CD8-positive, alpha-beta T cell (primary cell): ENCODE measurements at places on chromosomes 16 and 17.

DNA sequence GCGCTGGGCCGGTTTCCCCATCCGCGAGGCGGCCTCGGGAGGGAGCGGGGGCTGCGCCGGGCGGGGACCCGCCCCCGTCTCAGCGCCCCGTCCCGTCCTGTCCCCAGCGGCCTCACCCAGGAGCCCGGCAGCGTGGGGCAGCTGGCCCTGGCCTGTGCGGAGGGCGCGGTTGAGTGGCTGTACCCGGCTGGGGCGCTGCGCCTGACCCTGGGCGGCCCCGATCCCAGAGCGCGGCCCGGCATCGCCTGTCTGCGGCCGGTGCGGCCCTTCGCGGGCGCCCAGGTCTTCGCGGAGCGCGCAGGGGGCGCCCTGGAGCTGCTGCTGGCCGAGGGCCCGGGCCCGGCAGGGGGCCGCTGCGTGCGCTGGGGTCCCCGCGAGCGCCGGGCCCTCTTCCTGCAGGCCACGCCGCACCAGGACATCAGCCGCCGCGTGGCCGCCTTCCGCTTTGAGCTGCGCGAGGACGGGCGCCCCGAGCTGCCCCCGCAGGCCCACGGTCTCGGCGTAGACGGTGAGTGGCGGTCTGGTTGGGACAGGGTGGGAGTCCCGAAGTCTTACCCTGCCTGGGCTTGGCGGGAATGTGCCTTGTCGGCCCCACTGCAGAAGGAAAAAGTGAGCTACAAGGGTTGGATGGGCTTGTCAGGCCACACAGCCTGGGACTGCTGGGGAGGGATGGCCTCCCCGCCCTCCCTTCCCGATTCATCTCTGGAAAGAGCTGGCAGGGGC lies 720 bp downstream of the METRN start:
- peak; percentile 49 for DNase-seq

GRCh38 chr17:20896153-20896649 lies 146.6 kb downstream of the USP22 start:
- DNase-seq: peak; percentile 31

- DNase-seq: no peak
These were observed 1313.1 kb downstream of the CDH11 start for GRCh38 chr16:63808730-63809129.

- DNase-seq: no peak
These were observed 1.2 kb downstream of the STAT5B start for GRCh38 chr17:42274812-42275526.

- DNase-seq: no peak
These were observed 268.9 kb downstream of the NTN1 start for GRCh38 chr17:9290226-9290613.

DNA sequence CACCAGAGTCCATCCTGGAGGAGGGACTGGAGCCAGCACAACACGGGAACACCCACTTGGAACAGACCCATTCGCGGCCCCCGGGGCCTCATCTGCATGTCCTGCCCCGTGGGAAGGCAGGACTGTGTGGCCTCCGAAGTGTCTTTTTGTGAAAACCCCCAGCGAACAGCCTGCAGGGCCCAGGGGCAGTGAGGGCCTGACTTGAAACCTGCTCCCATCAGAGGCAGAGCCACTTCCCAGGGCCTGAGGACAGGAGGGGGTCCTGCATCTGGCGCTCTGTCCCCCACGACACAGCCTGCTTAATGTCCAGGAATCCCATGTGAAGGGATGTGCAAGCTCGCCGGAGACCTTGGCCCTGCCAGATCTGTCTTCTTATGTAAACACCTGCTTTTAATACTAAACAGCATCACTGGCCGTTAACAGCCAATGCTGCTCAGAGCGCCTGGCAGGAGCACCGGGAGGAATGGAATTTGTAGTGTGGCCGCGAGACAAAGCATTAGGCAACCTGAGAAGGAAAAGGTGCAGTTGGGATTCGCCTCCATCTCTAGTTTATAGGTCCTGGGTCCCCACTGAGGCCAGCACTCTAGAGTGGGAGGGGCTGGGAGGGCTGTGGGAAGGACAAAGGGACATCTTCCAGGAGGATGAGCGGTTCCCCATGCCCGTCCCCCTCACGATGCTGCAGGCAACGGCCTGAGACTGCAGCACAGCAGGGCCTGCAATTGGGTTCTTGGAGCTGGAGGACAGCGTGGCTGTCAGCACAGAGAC lies 9.6 kb upstream of the EVPL start:
- no peak for DNase-seq

GRCh38 chr17:16027708-16028584 lies 28.3 kb downstream of the TTC19 start:
- no peak for DNase-seq

DNA sequence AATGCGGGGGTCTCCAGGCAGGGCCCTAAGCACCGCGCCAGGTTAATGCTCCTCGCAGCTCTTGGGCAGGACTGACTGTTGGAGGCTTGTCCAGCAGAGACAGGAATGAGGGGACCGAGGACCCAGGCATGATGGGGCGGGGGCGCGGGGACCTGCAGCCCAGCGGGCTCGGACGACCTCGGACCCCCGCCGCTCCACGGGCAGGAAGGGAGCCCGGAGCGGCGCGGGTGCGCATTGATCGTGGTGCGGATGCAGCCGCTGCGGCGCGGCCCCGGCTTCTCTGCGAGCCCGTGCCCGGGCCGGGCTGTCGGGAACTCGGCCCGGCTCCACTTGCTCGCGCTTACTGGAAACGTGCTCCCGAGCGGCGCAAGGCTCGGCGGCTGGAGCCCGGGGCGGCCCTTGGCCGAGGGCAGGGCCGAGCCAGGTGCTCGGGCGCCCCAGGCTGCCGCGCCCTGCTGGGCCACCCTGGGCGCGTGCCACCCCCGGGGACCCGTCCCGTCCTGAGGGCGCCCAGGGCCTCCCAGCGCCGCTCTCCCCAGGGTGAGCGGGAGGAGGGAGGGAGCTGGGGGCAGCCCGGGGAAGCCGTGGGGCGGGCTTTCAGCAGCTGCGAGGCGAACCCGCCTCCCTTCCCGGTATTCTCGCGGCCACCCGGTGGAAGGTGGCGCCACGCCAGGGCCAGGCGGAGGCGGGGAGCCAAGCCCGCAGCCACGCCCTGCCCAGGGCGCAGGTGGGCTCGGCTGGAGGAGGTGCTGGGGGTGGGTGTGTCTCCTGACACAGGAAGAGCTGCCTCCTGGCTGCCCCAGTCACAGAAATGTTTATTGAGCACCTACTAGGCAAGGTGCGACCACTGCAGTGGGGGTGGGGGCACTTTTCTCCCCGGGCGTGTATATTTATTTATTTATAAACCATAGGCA lies 45.9 kb downstream of the SOCS3 start:
- DNase-seq: peak; percentile 77

DNA sequence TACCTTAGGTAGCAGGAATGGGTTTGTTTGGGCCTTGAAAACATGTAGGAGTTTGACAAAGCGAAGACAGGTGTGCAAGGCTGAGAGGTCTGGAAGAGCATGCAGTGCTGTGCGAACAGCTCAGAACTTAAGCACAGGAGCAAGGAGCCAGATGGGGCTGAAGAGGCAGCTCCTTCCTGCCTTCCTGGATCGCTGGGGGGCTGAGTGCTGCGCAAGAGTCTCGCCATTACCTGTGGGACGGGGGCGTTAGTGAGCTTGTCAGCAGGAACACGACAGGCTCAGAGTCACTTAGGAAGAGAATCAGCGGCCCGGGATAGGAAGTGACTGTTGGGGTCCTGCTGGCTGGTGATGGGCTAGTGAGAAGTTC lies 464 bp upstream of the MRM1 start:
- DNase-seq: no peak

DNA sequence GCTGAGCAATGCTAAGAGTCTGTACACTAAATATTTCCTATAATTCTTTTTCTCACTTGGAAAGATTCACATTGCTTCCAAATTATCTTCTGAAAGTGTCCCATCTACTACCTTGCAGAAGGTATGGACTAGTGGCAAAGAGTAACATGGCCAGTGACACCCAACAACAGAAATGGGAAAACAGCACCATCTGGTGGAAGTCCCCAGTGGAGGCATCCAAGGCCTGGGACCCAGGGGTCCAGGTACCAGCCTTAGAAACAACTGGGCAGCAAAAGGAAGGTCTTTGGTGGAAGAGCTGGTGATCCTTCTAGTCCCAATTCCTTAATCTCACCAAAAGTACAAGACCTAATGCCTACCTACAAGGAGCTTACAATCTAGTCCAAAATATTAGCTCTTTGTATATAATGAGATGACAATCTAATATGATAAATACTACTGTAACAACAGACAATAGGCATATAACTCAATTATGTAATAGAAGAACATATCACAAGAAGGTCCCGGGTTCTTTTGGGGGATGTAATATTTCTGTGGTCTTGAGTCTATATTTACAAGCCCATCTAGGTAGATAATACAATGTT lies 55.3 kb downstream of the SKAP1 start:
- DNase-seq: peak; percentile 50

- no peak for DNase-seq
These were observed 31.3 kb upstream of the C17orf78 start for GRCh38 chr17:37344519-37344918.

DNA sequence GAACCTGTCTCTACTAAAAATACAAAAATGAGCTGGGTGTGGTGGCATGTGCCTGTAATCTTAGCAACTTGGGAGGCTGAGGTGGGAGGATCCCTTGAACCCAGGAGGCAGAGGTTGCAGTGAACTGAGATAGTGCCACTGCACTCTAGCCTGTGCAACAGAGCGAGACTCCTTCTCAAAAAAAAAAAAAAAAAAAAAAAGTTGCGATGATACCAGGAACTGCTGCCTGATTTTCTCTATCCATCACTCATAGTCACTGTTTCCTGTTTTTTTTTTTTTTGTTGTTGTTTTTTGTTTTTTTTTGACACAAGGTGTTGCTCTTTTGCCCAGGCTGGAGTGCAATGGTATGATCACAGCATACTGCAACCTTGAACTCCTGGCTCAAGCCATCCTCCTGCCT lies 59.2 kb downstream of the ABCC1 start:
- DNase-seq: no peak

DNA sequence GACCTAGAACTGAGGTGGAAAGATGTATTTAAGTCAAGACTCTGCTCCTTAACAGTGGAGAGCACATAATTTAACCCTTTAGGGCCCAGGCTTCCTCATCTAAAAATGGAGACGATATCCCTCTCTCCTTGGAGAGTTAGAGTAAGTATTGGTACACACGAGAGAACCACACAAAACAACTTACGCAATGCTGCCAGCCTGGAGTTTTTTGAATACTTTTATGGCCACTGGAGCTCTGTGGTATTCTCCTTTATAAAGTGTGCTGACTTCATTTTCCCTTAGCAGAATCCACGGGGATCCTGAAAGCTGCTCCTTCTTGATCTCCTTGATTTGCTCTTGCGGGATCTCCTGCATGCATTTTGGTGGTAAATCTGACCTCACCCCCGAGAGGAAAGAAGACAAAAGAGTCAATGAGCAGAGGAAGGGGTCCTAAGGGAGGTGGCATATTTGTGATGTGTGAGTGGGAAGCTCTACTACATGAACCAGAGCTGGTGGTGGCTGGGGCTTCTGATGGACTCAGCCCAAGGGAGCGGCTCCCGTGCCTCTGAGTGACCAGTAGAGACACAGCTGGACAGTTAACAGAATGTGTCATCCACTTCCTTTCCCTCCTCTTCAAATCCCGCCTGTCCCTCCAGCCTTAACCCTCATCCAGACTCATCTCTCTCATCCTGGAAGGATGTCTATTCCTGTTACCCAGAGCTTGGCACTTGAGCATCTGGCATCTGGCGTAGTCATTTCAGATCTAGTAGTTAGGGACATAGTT lies 9.4 kb downstream of the MLKL start:
- DNase-seq: no peak

- DNase-seq: no peak
These were observed 119.1 kb upstream of the ANKFN1 start for GRCh38 chr17:56034197-56034635.

DNA sequence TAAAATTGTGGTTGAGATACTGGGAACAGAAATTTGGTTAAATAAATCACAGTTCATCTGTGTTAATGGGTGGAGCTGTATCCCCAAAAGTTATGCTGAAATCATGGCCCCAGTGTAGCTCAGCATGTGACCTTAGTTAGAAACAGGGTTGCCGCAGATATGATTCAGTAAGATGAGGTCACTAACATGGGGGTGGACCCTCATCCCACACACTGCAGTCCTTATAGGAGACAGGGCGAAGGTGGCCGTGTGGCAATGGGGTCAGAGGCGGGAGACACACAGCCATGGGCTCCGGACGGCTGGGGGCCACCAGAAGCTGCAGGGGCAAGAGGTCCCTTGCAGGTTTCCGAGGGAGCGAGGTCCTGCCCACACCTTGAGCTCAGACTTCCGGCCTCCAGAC lies 10.7 kb downstream of the GALNS start:
- DNase-seq: no peak

DNA sequence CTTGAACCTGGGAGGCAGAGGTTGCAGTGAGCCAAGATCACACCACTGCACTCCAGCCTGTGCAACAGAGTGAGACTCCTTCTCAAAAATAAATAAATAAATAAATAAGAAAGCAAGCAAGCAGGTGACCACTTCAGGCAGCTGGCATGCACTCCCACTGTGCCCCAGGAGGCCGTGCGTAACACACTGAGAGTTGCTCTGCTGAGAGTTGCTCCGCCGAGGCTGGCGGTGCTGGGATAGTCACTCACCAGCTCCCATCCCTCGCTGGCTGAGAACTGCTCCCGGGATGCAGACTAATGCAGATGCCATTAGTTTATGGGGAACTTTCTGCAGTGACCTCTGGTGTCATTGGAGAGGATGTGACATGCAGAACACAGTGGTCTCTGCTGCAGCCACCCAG lies 105.7 kb upstream of the PLCG2 start:
- no peak for DNase-seq

GRCh38 chr16:5041600-5042133 lies 7.9 kb upstream of the NAGPA start:
- DNase-seq: no peak

- DNase-seq: no peak
These were observed 113.0 kb downstream of the MYO1D start for GRCh38 chr17:32763855-32764439.

GRCh38 chr16:10078541-10078949 lies 103.7 kb downstream of the GRIN2A start:
- DNase-seq: no peak

DNA sequence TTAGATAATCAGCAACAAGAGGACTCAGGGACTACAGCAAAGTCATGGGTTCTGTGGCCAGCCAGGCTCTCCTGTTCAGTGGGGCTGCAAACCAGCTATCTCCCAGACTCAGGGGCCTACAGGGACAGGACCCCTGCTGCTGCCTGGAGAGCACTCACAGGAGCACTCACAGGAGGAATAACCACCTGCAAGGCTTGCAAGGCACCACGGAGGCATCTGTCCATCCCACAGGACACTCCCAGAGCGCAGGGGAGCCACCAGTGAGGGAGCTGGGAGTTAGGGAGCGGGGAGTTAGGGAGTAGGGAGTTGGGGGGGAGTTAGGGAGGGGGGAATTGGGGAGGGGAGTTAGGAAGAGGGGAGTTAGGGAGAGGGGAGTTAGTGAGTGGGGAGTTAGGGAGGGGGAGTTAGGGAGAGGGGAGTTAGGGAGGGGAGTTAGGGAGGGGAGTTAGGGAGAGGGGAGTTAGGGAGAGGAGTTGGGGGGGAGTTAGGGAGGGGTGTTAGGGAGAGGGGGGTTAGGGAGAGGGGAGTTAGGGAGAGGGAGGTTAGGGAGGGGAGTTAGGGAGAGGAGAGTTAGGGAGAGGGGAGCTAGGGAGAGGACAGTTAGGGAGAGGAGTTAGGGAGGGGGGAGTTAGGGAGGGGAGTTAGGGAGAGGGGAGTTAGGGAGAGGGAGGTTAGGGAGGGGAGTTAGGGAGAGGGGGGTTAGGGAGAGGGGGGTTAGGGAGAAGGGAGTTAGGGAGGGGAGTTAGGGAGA lies 5.7 kb downstream of the CANT1 start:
- DNase-seq: no peak
